ENCODE measurements at places on chromosomes 2 and 18.

DNA sequence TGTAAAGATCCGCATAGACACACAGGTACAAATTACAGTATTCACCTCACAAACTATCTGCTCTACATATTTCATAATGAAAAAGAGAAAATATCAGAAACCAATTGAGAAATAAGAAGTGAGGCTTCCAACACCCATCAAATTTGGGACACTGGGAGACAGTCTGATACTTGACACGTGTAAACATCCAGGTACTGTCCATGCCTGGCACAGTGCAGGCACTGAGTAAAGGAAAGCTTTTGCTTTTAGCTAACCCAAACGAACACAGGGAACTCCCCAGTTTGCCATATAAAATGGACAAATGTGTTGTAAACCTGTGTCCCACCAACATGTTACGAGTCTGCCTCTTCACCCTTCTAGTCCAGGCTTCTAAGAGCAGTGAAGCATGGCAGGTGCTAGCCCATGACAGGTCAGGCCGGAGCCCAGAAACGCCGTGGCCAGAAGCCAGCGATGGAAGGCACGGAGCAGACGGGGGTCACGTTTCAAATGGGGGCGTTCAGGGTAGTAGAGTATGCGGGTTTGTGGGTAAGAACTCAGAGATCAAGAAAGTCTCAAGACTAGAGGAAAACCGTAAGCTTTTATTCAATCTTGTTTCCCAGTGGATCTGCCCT lies 27.0 kb downstream of the CDH2 start:
- no peak for DNase-seq

GRCh38 chr2:105827351-105828096 lies 82.8 kb downstream of the NCK2 start:
- no peak for DNase-seq

DNA sequence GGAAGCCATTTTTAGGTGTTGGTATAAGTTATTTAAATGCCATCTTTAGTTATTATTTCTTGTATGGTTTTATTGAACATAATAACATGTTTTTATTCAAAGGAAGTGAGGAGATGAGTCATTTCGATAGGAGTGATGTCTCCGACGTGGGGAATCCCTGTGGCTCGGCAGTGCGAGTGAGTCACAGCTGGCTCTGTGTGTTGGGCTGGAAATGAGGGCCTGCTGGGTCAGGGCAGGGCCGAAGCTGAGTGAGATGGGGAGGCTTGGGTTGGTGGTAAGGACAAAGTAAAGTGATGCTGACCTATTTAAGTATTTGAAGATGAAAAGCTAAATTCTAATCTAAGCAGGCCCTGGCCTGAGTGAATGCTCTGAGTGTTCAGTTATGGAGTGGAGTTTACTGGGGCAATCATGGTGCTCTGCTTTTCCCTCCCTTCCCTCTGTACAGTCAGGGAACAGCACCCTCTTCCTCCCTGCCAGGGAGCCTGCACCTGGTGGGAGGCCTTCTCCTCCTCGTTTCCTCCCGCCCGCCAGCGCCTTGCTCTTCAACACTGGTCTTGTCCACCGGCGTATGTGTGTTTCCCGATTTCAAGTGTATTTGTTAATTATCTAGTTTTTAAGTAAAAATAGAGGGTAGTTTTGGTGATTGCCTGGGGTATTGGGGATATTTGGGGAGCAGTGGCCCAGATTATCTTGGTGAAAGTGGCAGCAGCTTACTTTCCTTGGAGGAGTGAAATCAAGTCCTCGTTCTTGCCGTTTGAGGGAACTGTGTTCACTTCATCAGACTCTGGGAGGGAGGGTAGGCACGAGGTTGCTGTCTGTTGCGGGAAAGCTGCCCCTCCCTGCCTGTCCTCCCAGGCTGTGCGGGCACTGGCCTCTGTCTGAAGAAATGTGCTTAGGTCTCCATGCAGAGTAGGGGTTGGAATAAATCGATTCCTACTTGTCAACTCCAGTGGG lies 157.0 kb downstream of the LDLRAD4 start:
- DNase-seq, result no peak

DNA sequence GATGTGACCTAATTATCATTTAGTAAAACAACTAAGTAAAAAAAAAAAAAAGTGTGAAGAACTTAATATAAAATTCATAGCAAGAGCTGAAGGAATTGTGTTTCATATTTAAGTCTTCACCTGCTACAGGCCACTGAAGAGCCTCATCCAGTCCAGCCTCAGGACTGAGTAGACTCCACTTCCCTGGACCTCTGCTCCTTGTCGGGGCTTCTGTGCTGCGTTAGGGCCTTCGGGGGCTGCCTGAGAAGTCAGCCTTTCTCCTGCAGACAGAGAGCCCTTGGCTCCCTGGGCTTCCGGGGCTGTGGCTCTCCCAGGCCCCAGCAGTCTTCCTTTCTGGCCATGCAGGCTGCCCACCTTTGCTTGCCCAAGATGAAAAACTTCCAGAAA lies 95.5 kb downstream of the MTCL1 start:
- DNase-seq, result no peak

DNA sequence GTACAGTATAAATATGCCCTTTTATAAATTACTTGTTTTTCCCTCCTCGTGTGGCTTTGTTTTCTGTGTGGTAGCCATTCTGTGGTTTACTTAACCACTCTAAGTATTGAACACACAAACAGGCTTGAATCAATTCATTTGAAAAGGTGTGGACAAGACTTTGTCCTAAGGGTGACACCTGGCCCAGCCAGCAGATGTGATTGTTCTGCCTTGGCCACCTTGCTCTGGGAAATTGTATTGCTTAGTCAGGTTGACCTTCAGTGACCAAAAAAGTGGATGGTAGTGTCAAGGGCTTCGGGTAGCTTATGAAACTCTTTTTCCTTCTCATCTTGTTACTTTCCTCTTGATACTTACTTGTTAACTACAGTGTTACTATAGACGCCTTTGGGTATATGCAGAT lies 61.9 kb downstream of the DGKD start:
- DNase-seq, result no peak

DNA sequence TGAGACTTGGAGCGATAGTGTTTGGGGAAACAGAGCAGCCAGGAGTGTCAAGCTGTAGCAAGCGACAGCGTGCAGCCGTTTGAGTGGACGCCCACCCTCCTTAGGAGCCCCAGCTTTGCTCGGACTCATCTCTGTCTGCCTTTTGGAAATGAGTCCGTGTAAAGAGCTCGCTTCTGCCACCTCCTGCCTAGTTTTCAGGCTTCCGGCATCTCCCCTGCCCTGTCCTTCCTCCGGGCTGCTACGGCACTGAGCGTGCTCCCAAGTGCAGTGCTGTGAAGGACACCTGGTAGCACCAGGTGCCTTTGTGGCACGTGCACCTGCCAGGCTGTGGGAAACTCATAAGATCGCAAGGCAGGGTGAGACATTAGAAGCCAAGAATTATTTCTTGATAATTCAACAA lies 117.1 kb downstream of the RNF144A start:
- no peak for DNase-seq

- DNase-seq, result no peak
Measured at GRCh38 chr2:27118525-27119329, at the start of gene CGREF1. TSS of gene CGREF1 (minus strand) at chr2:27119128. CDS start at chr2:27104366, 14,762 bp downstream.

GRCh38 chr2:144431392-144431783 lies 88.5 kb downstream of the ZEB2 start:
- no peak for DNase-seq

GRCh38 chr2:199259671-199260070 lies 198.1 kb downstream of the SATB2 start:
- no peak for DNase-seq

DNA sequence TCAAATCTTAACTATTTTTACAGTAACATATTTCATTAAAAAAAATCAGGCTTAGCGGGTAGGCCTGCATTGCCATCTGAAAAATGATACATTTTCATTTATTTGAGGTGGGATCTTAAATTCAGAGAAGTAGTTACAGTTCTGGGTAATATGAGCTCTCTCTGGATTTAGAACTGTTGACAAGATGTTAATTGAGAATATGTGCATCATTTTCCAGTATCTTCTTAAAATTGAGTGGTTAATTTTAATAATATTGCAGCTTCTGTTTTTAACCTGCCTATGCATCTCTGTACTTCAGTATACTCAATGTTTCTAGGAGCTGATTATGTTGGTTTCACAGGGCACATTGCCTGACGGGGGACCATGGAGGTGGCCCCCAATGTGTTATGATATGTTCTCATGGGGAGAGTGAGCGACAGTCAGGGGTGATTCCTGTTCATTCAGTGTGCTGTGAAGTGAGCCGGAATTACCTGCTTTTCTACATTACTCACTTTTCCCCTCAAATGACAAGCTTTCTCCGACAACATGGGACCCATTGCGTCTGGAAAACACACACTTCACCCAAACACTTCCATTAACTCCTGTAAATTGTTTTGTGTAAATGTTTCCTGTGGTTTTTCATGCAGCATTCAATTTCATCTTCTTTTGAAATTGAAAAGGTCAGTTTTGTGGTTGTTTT lies 406.2 kb downstream of the MTX2 start:
- no peak for DNase-seq

DNA sequence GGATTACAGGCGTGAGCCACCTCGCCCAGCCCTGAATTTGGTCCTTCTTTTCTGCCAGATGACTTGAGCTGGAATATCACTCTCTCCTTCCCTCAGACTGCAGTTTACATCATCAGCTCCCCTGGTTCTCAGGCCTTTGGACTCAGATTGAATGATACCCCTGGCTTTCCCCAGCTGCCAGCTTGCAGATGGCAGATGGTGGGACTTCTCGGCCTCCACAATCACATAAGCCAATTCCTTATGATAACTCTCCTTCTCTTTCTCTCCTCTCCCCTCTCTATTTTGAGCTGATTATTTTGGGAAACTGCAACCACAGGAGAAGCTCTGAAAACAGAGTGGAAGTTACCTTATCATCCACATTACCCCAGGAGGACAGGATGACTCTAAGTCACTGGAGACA lies 33.4 kb upstream of the ATP8B1 start:
- no peak for DNase-seq

DNA sequence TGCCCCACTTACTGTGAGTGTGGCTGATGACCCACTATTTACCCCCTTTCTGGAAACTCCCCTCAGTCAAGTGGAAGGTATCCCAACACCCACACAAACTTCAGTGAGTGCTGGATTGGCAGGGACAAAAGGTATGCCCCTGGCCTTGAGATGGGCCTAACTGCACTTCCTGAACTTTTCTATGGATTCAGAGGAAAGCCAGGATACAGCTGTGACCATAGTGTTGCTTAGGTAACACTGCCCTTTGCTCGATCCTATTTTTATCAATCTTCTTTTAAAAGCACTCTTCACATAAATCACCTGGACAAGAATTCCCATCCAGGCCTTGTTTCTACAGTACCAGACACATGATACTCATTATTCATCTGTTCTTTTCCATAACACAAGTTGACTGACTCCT lies 671.5 kb upstream of the SLC8A1 start:
- no peak for DNase-seq

DNA sequence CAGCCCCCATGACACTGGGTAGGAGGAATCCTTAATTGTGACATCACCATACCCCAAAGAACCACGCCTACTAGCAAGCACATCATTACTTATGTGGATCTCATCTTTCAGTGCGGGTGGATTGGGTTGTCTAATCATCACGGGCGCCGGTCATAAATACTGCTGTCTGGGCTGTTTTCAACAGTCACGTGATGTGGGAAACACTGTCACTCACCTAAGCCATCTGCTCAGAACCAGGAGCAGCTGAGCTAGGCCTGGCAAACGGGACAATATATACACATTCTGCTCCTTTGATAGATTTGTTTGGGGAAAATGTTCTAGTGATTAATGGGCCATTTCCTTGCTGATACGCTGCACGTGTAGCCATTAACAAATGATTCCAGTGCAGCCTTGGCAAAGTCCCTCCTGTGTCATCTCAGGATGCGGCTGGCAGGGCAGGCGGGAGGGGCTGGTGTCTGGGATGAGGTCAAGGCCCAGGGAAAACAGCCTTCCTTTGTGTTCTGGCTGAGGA lies 145.9 kb upstream of the COPS8 start:
- DNase-seq, result no peak

- DNase-seq, result no peak
Measured at GRCh38 chr2:213122725-213123124, 28.7 kb downstream of the IKZF2 start.

GRCh38 chr18:22253676-22254075 lies 84.3 kb downstream of the GATA6 start:
- DNase-seq, result no peak

DNA sequence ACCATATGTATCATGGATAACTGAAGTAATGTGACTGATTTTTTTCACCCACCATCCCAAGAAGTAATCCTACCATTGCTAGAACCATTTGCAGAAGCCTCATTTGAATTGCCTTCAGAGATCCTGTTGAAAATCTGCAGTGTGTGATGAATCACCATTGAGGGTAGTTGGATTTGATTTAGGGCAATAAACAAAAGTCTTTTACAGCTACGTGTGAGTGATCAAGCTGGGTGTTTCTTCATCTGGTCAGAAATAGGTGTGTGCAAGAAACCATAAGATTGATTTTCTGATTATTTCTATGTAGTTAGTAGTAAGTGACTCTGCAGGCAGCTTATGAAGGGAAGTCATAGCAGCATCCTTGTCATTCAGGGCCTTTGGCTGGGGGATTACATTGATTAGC lies 159.6 kb downstream of the MGAT5 start:
- no peak for DNase-seq

GRCh38 chr2:130374587-130375290 lies 18.9 kb downstream of the PTPN18 start:
- no peak for DNase-seq

GRCh38 chr2:1767939-1768691 lies 23.8 kb upstream of the PXDN start:
- DNase-seq, result no peak

- DNase-seq, result no peak
Measured at GRCh38 chr2:119389615-119390306, 23.0 kb downstream of the DBI start.

DNA sequence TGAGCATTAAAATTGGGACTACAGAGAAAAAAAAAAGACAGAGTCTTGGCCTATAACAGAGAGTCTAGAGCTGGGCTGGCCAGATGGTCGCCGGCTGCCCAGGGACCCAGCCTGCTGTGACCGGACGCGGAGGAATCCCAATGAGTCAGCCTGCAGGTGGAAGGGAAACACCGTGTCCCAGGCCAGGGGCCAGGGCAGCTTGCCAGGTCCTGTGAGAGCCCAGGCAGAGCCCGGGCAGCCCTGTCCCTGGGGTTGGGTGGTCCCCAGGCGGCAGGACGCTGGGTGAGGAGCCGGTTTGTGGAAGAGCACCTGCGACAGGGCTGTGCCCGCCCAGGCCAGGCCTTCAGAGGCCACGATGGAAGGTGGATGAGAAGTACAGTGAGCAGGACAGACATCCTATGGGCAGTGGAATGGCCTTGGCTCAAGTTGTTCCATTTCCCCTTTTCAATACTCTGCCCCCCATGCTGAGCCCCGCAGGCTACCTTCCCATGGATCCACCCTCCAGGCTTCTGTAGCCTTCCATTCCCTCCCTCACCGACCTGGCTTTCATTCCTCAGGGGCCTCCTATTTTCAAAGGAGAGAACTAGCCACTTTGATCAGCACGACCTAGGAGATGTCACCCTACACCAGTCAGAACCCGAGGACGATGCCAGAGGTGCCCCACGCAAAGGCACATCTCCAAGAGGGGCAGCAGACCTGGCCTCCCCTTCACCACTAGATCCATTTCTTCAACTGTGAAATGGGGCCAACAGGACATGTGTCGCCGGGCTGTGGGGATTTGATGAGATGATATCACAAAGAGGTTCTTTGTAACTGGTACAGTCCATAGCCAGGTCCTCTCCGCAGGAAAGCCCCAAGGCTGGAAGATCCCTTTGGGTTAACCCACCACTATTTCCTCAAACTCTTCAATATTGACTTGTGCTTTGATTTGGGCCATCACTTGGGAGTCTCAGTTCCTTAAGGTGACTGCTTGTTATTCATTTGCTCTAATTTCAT lies 87.5 kb downstream of the POLR1A start:
- no peak for DNase-seq

- DNase-seq, result no peak
Measured at GRCh38 chr2:141515931-141516330, 614.9 kb downstream of the LRP1B start.
